ENCODE measurements at places on chromosomes 5 and 9.

DNA sequence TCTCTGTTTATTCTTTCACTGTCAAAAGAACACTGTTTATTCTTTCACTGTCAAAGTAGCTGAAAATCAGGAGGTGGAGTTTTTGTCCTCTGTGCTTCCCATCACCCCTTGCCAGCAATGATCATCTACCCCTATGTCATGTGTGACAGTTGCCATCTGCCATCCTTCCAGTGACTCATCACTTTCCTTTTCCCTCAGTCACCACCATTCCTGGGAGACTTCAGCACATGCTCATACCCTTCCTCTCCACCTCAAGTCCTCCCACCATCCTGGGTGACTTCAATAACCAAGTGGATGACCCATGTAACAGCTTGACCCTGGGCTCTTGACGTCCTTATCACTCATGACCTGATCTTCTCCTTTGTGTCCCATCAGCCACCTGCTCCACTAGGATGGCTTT is 43.3 kb upstream of the RASEF start:
- no peak for DNase-seq

- no peak for DNase-seq
Measured at GRCh38 chr5:101292199-101292598, 389.1 kb upstream of the ST8SIA4 start.

DNA sequence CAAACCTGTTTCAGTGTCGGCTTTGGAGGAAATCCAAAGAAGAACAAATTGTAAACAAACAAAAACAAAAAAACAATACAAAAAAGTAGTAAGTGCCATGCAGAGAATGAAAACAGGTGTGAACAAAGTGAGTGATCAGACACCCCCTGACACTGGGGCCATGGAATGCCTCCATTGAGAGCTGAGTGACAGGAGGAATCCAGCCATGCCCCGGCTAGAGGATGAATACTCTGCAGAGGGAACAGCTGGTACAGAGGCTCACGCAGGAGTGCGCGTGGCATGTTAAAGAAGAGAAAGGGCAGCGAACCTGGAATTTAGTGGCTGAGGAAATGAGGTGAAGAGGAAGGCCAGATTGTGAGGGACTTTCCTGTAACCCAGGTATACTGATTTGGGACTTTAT is 15.5 kb upstream of the CCNJL start:
- DNase-seq: no peak

DNA sequence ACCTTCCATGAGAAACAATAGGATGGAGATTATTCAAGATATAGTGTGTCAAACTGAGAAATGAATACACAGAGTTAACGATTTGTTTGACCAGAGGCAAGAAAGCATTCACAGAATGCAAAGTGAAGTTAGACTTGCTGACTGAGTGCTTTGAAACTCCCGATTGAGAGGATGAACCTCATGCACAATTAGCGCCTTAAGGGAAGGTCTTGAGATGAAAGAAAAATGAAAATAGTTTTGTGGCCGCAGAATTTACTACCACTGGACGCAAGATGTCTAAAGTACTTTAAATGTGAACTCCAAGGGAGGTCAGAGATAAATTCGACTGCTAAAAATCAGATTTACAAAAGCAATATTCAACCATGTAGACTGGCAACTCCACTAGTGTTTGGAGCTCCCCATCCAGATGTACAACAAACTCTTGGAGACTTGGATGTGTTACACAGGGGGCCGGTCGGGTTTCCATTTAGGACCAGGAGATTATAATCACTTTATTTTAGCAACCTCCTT is 707 bp upstream of the RIMOC1 start:
- no peak for DNase-seq

DNA sequence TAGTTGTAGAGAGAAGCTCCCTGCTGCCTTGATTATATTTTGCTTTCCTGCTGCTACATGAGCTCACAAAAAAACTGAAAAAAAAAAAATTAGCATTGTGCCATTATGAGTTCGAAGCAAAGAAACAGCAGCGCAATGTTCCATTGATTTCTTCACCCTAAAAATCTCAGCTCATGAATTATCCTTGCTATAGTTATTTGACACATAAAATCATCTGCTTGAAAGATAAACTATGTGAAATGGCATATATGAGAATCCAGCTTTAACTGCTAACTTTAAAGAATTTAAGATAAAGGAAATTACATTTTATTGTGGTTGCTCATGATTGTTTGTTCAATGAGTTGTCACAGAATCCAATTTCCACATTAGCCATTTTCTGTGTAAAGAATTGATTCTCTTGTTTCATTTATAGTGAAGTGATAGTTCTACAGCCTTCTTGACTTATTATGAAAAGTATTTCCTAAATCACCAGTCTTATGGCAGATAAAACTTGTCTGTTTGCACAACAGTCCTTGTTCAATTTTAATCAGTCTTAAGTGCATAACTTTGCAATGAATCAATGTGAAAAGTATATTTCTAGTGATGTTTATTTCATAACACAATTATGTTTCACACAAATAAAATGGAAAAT is 1275.0 kb upstream of the CDH9 start:
- no peak for DNase-seq

DNA sequence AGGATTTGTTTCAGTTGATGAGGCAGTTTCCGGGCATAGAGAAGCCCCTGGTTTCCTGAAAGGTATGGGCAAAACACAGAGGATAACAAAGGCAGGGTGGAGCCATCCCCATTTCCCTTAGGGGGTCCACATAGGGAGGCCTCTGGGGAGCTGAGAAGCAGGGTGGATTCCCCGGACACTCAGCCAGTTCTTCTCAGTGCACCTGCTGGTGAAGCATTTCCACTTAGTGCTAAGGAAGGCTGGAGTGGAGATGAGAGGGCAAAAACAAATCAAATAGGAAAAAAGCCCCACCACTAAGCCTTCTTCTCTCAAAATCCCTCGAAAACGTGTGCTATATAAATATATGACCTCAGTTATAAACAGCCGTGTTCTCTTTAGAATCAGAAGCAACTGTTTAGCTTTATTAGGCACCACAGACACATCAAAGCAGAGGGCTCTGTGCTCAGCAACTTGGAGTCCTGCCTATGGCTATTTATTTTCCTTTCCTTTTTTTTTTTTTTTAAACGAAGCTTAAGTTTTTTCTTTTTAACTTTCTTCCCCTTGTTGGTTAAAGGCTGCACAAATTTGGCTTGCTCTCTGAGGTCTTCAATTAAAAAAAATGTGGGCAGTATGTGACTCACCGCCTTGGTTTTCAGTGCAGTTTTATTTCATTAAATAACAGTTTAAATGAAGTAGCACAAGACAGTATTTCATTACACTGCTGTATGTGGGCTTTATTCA is 67.7 kb downstream of the PRDM6 start:
- DNase-seq: no peak

GRCh38 chr5:122107016-122107415 is 22.3 kb upstream of the ZNF474 start:
- no peak for DNase-seq

GRCh38 chr5:24591426-24591825 is 53.4 kb downstream of the CDH10 start:
- no peak for DNase-seq

GRCh38 chr5:179265514-179266290 is 79.6 kb downstream of the ADAMTS2 start:
- no peak for DNase-seq

DNA sequence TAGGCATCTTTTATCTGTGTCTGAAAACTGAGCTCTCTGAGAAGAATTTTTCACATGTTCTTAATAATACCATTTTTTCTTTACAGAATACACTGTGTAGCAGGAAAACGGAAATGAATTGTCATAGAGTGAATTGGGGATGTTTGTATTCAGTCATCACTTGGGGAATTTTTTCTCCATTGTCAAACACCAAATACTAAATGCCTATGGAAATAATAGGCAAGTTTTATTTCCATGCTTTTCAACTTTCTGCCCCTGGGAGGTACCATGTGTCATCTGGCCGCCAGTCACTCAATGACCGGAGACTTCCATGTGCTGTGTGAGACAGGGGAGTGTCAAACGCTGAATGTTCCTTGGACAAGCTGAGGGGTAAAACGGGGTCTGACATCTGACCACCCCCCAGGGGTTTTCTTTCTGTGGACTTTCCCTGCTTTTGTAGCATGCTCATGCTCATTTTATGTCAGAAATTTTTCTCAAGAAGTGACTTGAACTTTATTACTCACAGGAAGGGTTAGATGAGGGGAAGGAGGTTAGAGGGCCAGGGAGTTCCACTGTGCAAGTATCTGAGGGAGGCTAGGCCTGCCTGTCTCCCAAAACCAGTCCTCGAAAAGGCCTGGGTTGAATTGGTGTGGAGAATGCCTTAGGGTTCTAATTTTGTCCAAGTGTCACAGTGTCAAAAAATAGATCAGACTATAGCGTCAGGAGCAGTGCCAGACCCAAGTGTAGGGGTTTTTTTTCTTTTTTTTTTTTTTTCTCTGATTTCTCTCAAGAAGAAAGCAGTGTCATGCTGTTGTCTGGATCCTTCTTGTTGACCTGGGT is 438.6 kb downstream of the AGTPBP1 start:
- no peak for DNase-seq

- no peak for DNase-seq
Measured at GRCh38 chr5:7970816-7971215, 101.9 kb downstream of the MTRR start.

- no peak for DNase-seq
Measured at GRCh38 chr5:56712895-56713591, 102.3 kb upstream of the MAP3K1 start.

GRCh38 chr9:18507151-18507550 is 33.2 kb downstream of the ADAMTSL1 start:
- DNase-seq: no peak

- no peak for DNase-seq
Measured at GRCh38 chr9:126856326-126856877, 4.0 kb upstream of the ZBTB34 start.

DNA sequence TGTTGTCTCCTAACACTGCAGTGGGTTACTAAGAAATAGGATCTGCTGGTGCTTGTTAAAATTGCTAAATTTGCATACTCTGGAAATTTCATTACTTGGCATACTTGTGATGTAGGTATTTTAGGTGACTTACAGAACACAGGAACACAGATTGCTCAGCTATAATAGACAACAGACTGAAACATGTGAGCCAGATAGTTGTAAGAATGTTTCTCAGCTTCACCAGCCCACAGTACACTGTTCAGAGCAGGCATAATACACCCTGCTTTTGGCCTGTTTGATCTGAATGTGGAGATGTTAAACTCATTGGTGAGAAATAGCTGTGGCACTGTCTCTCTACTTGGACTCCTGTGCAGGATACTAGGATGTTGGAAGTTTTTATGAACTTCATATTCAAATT is 275.7 kb downstream of the CSNK1G3 start:
- DNase-seq: no peak
